Stimulated activated CD8-positive, alpha-beta memory T cell treated with anti-CD3 and anti-CD28 coated beads, Interleukin-2, amount 100 ng/mL, for 1 hour (primary cell): ENCODE measurements at places on chromosomes 3 and 15.

- peak; percentile 98 for DNase-seq
These were observed at the start of gene ACAP2 for GRCh38 chr3:195442573-195443390. ACAP2 (minus strand) TSS chr3:195443020; CDS start chr3:195442847, 173 bp downstream.

DNA sequence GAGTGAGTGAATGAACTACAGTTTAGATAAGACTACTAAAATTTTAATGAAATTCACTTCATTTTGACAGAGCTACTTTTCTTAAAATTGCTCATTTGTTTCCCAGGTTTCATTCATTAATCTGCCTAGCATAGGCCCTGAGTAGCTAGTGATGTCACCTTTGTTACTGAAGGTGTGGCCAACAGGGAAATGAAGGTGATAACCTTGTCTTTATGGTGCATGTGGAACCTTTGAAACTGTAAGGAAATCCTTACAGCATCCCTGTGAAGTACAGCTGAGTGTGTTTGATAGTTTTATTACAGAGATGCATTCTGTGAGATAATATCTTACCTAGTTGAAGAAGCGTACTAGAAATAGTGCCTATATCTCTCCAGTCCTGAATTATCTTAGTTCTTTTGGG is 112.9 kb downstream of the AKAP13 start:
- DNase-seq: no peak

DNA sequence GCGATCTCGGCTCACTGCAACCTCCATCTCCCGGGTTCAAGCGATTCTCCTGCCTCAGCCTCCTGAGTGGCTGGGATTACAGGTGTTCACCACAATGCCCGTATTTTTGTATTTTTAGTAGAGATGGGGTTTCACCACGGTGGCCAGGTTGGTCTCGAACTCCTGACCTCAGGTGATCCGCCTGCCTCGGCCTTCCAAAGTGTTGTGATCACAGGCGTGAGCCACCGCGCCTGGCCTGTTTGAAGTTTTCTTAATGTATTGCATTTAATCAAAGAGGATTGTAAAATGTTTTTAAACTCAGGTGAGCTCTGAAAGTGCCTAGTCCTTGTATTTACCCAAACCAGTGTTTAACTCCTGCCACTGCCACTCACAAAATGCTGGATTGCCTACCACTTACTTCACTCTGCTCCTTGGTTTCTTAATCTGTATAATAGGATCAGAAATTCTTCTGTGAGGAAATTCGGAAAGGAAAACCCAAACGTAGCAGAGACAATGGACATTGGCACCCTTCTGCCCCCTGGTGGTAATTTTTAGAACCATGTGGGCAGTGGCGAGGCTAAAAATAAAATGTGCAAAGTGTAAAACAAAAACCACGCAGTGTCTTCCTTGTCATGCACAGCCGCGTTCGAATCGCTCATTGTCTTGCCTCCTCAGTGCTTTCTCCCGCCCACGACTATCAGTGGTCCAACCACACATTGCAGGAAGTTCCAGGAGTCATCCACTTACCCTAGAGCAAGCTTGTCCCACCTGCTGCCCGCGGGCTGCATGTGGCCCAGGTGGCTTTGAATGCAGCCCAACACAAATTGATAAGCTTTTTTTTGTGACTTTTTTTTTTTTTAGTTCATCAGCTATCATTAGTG is 27.3 kb downstream of the CEP19 start:
- DNase-seq: peak; percentile 33

DNA sequence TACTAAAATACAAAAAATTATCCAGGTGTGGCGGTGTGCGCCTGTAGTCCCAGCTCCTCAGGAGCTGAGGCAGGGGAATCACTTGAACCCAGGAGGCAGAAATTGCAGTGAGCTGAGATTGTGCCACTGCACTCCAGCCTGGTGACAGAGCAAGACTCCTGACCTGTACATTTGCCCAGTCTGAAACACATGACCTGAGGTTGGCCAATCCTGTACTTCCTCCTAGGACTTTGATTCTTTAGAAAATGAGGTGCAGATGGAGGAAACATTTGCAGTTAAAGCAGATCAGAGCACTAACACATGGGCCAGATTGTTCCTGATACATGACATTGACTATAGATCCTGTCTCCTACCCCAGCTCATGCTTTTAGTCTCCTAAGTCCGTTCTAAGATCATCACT is 28.9 kb upstream of the LPP start:
- no peak for DNase-seq

GRCh38 chr15:85744579-85744978 is 50.1 kb downstream of the KLHL25 start:
- no peak for DNase-seq

DNA sequence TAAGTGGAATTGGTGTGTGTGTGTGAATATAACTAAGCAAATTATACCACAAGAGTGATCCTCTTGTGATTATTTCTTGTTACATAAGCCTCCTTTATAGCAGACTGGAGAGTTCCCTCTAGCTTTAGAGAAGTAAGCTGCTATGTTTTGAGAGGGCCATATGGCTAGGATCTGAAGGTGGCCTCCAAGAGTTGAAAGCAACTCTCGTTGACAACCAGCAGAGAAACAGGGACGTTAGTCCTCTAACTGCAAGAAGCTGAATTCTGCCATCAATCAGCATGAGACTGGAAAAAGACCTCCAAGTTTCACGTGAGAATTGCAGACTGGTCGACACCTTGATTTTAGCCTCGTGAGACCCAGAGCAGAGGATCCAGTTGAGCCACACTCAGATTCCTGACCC is 278.5 kb upstream of the ZNF717 start:
- DNase-seq: no peak

- DNase-seq: no peak
These were observed 128.9 kb downstream of the MEGF11 start for GRCh38 chr15:66124651-66125050.

GRCh38 chr3:30688776-30689641 is 82.6 kb downstream of the TGFBR2 start:
- DNase-seq: no peak

GRCh38 chr3:125072749-125073389 is 17.1 kb upstream of the HEG1 start:
- DNase-seq: no peak

- DNase-seq: no peak
These were observed 44.1 kb downstream of the KLHL25 start for GRCh38 chr15:85750319-85751290.

DNA sequence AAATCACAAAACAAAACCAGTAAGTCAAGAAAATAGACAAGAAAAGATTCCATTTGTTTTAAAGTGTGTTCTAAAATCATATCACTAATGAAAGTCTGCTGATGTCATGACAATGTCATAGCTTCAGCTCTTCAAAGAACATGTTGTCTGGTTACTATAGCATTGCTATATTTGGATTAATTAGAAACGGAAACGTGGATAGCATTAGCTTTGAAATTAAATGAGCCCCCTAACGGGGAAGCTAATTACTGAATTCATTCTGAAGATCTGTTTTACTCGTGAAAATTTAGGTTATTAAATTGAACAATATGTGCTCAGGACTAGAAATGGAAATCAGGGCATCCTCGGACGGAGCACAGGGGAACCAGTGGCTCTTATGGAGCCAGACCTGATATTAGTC is 316.7 kb upstream of the AGTR1 start:
- DNase-seq: no peak

GRCh38 chr15:57538265-57538529 is 53.5 kb upstream of the MYZAP start:
- DNase-seq: no peak

DNA sequence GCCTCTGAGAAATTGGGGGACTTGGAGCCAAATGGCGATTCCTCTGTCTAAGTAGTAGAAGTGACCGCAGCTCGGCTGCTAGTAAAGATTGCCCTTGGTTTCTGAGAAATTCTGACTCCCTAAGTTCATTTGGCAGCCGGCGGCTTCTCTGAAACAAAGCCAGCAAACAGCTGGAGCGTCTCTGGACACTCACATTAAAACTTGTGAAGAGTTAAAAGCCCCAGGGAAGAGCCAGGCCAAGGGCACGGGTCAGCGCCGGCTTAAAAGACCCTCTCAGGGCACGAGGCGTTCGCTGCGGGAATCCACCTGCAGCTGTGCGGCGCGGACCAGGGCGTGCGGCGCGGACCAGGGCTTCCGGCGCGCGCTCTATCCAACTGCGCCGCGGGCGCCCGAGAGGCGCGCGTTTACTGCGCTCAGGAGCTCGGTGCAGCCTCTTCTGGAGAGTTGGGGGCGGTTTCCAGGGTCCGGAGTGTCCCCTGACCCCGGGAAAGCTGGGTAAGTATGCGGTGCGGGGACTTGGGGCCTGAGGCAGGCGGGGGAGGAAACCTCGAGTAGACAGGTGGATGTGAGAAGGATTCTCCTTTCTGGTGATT is at the start of gene COL6A5:
COL6A5 (plus strand) TSS at position 186 of the 593 bp plus-strand sequence. CDS start 27,967 bp downstream, outside the sequence.
- no peak for DNase-seq

DNA sequence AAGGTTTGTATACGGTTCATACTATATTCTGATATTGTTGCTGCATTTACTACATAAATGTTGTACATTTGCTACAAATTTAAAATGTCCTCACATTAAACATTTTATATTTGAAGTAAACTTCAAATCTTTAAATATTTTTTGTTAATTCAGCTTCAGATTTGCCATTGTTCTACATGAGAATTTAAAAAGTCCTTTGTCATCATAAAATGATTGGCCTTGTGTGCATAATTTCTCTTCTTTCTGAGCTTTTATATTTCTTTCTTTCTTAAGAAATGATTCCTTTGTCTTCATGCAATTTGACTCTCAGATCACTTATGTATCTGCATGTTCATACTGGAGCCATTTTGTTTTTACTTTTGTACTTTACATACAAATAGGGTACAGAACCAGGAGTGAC is 28.0 kb downstream of the DNAJC19 start:
- DNase-seq: no peak

GRCh38 chr3:185823078-185824044 is 1.5 kb downstream of the IGF2BP2 start:
- no peak for DNase-seq

GRCh38 chr3:39531665-39532064 is 64.2 kb downstream of the MOBP start:
- DNase-seq: no peak

- DNase-seq: no peak
These were observed 23.0 kb upstream of the GOLGA8J start for GRCh38 chr15:30059771-30060170.

- DNase-seq: no peak
These were observed 149.9 kb upstream of the LRTM1 start for GRCh38 chr3:55077726-55078125.

DNA sequence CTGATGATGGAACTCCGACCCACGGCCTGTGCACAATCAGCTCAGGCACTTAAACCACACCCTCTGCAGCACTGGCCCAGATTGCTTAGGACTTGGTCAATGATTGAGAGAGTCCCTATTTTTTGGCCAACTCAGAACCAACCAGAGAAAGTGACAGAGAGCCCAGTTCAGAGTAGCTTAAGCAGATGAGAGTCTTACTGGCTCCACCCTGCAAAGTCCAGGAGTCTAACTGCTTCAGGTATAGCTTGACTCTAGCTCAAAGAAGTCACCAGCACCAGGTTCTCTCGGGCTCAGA is 20.1 kb downstream of the SLC6A20 start:
- no peak for DNase-seq
